NCI-H524 treated with DMSO at 0.1 percent for 48 hours (cell line): ENCODE measurements at places on chromosomes 11 and 22.

DNA sequence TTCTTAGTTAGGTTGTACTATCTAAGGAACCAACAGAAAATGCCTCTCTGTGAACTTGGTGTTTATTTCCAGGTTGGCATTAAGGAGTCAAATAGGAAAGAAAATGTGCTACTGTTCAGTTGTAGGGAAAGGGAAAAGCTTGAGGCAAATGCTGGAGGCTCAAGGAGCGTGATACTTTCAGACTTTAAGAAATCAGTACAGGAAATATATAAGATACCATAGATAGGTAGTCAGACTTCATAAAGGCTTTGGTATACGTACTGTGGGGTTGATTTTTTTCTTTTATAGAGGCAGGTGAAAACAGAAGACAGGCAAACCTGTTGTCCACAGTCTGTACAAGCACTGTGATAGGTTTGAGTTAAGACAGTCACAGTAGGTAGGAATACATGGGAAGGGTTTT is 30.8 kb downstream of the EP300 start:
- no peak for DNase-seq

DNA sequence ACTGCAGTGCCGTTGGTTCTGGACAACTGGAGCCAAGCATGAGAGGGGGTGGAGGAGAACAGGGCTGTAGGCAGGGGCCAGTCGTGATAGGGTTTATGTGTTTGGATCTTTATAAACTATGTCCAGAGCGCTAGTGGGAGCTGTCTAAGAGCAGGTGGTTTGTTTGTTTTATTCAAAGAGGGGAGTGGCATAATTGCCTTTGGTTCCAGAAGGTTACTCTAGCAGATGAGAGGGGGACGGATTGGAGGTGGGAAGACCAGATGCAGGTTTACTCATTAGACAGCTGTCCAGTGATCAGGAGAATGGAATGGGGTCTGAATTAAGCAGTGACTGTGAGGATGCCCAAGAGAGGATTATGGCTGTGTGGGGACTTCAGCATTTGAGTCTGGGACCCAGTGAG is 109.3 kb upstream of the TBCEL start:
- DNase-seq, result peak; percentile 72

- no peak for DNase-seq
These were observed 4.9 kb downstream of the RGL4 start for GRCh38 chr22:23695571-23696325.

- DNase-seq, result no peak
These were observed 553.7 kb downstream of the MN1 start for GRCh38 chr22:27247701-27248434.

DNA sequence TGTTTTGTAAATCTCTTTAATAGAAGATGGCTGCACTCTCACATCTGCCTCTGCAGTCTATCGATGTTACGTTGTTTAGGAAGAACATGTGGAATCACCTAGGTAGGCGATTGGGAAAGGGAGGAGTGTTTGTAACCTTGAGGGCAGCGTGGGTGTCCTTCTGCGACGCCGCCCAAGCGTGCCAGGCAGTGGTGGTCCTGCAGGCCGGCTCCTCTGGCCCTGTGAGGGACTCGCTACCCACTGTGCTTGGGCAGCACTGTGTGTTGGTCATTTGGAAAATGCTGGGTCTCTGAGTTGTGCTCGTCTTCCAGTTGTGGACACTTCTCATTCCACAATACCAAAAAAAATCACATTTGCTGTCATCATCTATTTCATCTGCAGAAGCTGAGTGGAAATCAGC is 29.1 kb downstream of the CTTN start:
- DNase-seq, result no peak

DNA sequence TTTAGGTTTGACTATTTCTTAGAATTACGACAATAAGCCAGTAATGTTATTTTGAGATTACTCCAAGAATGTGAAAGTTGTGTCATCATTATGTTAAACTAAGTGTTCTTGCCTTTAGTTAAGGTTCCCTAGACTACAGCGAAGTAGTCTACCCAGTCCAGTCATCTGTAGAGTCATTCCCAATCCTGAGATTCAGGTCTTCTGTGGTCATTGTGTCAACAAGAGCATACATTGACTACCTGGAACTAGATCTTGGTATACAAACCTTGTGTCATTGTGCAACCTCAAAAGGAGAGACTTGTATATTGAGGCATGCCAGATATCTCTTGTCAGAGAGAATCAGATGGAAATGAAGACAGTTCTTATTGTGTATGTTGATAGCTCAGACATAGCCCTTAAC is 115.9 kb downstream of the ATM start:
- no peak for DNase-seq

- DNase-seq, result no peak
These were observed 2.0 kb downstream of the C1QTNF4 start for GRCh38 chr11:47592251-47592650.

- DNase-seq, result no peak
These were observed 12.2 kb downstream of the SLC43A3 start for GRCh38 chr11:57414612-57415212.

- DNase-seq, result no peak
These were observed 163.6 kb upstream of the B3GAT1 start for GRCh38 chr11:134575504-134576230.

- DNase-seq, result no peak
These were observed 31.4 kb upstream of the TTC12 start for GRCh38 chr11:113282898-113283437.

DNA sequence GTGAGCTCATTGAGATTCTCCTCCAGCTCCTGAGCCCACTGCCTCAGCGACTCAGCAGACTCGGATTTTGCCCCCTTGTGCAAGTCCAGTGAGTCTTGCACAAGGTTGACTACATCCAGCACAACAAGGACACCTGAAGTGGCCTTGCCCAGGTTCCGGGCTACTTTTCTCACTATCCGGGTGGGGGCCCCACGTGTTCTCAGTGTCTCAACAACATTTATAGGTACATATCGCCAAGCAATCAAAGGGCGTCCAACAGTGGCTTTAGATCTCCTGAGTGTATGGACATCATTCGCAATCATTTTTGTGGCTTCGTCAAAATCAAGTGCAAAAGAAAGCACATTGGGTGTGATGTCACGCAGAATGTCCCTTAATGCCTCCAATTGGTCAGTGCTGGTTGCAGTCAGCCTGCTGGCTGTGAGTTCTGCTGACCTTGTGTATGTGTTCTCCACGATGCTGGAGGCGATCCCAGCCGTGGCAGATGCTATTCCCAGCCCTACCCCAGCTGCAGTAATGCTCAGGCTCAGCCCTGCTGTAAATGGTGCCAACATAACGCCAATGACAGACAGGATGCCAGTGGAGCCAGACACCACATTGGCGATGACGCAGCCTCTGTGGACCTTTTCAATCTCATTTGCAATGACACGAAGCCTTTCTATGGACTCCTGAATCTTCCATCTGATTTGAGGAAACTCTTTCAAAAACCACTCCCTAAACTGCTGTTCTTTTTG is 10.3 kb downstream of the APOL4 start:
- DNase-seq, result no peak

DNA sequence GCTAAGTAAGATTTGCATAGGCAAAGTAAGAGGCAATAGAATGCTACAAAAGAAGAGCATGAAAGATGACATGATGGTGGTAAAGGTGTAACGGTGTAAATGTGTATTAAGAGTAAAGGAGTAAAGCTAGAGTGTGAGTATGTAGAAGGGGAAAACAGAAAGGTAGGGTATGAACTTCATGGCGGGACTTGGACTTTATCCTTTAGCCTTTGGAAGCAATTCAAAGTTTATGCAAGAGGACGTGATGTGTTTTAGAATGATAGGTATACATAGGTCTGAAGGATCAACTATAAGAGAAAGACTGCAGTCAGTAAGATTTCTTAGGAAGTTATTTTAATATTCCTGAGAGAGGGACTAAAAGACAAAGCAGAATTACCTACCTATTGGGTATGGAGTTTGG is 358.0 kb upstream of the FAT3 start:
- no peak for DNase-seq

DNA sequence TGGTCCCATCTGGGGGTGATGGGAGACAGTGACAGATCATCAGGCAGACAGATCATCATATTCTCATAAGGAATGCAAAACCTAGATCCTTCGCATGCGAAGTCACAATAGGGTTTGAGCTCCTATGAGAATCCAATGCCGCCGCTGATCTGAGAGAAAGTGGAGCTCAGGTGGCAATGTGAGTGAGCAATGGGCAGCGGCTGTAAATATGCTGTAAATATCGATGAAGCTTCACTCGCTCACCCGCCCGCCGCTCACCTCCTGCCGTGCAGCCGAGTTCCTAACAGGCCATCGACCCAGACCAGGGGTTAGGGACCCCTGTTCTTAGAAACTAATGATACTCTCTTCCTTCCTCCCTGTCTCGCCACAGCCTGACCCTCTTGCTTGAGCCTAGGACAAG is 9.4 kb upstream of the PLA2G6 start:
- no peak for DNase-seq

GRCh38 chr11:86490582-86490981 is 115.9 kb downstream of the CCDC81 start:
- no peak for DNase-seq

- no peak for DNase-seq
These were observed 6.3 kb downstream of the GUCY1A2 start for GRCh38 chr11:107011977-107012376.

- peak; percentile 19 for DNase-seq
These were observed 264.3 kb downstream of the MIAT start for GRCh38 chr22:26921726-26922125.

DNA sequence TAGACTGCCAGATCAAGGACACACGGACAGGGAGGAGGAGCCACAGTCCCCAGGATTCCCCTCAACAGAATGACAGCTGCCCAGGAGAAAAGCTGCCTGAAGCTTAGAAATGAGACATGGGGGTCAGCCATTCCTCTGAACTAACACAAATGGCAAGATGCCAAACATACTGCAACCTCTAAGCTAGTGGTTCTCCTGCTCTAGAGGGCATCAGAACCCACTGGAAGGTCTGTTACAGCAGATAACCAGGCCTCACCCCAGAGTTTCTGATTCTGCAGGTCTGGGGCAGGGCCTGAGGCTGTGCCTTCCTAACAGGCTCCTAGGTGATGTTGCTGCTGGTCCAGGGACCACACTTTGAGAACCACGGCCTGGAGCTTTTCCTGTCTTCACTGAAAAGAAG is 28.6 kb upstream of the BID start:
- no peak for DNase-seq

DNA sequence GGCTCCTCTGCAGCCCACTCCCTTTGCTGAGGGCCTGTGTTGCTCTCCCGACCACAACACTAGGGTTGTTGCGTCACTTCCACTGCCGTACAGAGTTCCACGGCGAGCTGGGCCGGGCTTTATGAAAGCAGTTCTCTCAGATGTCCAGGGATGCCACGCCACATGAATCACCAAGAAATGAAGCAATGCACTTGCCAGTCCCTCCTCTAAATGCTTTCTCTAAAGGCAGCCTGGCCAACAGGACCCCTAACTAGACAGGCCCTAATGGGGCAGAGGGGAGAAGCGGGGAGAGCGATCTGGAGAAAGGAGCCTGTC is 188.7 kb downstream of the CTTN start:
- no peak for DNase-seq

DNA sequence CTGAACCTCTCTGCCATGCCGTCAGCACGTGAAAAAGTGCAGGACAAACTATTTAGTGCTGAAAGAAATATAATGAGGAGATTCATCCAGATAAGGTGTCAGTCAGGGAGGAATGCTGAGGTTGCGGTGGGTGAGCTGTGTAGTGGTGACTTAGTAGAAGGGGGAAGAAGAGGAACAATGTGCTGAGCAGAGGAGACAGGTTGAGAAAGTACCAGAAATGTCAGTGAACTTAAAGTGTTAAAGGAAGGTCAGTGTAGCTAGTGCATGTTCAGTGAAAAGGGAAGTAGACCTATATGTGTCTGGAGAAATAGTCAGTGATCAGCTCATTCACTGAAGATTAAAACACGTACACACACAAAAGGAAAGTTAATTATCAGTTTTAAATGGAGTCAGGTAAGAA is 237.6 kb upstream of the CCDC179 start:
- DNase-seq, result no peak

GRCh38 chr22:30868663-30869385 is 99.8 kb downstream of the MORC2 start:
- DNase-seq, result no peak

DNA sequence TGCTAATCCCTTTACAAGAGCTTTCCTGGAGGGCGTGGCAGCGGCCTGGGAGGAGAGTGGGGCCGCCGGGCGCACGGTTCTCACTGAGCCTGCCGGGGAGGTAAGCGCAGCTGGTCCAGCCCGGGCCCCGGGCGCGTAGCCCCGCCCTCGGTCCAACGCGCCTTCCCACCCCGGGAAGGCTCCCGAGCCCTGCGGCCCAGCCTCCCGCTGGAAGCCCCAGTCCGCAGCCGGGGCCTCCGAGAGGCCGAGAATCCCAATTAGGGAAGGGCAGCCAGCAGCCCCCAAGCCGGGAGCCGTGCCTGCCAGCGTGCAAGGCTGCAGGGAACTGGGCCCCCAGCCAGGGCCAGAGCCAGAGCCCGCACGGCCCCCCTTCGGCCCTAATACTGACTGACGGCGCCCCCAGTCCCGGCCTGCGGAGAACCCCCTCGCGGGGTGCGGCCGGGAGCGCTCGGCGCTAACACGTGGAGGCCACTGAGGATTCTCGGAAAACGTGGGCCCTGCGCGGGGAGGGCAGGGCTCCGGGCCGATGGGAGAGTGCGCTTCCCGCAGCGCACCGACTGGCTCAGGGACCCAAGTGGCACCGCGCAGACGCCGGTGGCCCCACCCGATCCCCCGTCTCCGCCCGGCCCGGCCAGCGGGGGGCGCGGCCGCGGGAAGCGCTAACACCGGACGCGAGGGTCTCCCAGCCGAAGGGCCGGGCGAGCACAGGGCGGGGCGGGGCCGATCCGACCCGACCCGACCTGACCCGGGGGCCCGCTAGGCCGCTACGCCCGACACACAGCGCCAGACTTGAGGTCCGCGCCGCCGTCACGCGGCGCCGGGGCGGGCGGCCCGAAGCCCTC is 5.7 kb downstream of the ZFTA start:
- no peak for DNase-seq
